ENCODE measurements at places on chromosomes 16 and 17.

- DNase-seq: no peak
These were observed 162.4 kb downstream of the HS3ST4 start for GRCh38 chr16:25854141-25854540.

DNA sequence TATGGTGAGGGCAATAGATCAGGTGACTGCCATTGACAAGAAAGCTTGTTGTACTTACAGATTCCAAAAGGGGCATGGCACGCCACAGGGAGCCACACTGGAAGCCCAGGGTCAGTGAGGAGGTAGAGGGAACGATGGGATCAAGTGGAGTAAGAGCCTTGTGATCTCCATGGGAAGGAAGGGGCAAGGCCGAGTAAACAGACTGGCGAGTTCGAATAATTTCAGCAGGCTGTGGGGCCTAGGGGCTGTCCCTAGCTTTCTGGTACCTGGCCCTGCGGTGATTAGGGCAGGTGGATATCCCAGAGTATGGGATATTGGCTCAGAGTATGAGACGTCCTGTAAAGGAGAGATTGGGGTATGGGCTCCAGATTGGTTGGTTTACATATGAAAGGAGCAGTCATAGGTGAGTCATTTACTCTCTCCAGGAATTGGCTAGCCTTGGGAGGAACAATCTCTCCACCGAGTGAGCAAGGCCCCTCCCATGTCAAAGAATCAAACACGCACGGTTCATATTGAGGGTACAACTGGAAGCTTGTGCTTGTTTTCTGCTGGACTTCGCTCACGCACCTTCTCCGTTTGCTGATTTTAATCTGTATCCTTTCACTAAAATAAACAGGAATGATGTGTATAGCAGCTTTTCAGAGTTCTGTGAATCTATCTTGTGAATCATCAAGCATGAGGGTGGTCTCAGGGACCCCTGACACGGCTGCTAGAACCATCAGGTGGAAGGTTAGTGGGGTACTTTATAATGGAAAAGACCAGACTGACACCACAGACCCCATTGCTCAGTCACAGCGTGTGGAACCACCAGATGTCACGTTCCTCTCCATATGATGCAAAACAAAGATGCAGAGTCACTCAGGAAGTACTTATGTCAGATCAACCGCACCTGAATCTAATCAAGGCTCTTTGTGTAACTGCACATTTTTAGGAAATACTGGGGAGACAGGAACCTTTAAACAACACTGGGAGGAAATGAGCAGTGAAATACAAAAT, 27.9 kb downstream of the GABARAPL2 start:
- peak; percentile 13 for DNase-seq

- DNase-seq: no peak
These were observed 17.9 kb downstream of the TANGO6 start for GRCh38 chr16:68860978-68861892.

DNA sequence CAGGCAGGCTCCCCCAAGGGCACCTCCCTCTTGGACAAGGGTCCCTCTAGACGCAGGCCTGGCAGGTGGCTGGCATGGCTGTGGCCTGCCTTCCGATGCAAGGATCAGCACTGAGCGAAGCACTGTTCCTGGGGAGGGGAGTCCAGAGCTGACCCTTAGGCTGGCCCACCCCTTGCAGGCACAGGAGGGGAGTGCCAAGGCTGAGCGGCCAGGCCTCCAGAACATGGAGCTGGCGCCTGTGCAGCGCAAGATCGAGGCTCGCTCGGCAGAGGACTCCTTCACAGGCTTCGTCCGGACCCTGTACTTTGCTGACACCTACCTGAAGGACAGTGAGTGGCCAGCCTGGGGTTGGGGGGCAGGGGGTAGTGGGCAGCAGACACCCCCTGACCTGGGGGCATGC, 16.8 kb upstream of the MYO15B start:
- DNase-seq: no peak

All from HuH-7 (cell line).